ENCODE measurements at places on chromosomes 4 and X.

DNA sequence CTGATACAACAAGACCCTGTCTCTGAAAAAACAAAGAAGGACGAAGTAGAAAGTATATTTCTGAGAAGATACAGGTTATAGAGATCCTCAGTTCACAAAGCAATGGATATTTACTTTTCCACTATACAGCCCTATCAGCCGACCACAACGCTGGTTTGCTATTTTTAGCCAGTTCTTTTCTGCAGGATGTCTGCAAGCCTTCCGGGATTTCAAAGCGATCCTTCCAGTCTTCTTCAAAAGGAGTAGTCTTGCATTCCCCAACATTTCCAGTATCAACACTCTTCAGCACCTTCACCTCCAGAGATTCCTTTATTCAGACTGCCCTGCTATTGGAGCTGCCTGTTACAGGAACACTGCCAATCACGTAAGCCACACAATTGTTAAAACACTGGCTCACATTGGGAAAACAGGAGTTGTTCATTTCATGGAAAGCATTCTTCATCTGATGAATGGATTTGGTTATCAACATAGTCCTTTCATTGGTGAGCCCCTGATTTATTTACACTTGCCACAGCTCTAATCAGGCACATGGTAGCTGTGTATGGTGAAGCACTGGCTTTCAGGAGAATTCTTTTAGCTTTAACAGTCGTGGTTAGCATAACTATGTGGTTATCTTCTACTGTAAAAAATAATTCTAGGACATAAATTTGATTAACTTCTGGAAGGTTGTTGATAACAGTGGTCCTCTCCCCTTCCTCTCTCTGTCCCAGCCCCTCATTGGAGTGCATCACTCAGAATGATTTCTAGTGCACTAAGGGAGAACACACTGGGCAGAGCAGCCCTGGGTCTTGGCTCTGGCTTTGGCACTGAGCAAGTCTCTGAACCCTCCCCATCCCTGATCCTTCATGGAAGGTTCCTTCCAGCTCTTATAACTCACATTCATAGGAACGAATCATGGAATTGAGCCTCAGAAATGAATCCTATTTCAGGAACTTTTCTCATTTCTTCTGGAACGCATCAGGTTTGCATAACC lies 109.9 kb upstream of the SORBS2 start:
- no peak for DNase-seq

DNA sequence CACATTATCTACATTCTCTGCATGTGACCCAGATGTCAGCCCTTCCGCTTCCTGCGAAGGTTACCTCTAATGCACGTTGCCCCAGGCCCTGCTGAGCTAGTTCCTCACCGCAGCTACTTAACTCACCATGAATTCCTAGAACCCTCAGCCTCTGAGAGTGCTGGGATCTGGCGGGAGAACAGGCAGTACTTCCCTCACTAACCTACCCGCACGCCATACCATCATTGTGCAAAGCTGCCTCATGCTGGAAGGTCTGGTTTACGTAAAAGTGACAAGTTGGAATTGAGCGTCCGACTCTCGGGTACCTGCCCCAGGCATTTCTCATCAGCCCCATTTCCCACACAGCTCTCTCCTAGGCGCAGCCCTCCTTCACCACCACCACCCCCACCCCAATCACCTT lies 6.3 kb downstream of the SLC25A4 start:
- DNase-seq: no peak

- no peak for DNase-seq
Measured at GRCh38 chr4:14987054-14987453, 15.2 kb upstream of the CPEB2 start.

DNA sequence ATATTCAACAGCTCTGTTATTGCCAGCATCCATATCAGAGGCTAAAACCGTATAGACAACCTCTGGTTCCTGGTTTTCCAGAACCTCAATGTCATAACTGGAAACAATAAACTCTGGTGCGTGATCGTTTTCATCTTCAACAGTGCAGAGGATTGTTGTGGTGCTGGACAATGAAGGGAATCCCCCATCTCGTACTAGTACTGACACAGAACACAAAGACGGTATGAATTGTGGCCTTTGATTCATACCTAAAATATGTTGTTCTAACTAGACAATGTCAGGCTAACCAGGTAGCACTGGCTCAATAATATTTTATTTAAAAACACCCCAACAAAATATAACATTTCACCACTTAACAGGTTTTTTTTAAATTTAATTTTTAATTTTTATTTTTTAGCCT lies 186.9 kb downstream of the DCHS2 start:
- DNase-seq: no peak

DNA sequence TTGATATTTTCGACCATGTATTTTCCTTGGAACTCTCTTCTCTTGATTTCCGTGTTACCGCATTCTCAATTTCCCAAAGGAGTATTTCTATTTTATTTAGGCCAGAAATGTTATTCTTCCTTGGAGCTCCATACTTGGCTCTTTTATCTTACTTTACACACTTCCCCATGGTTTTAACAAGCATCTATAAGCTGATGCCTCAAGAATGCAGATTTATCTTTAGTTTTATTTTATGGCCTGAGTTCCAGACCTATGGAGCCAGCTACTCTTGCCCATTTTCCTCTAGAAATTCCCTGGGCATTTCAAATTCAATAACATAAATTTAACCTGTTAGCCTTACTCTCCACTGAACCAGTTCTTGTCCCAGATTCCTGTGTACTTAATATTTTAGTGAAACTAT lies 43.7 kb downstream of the SULT1E1 start:
- DNase-seq: no peak

GRCh38 chr4:158863296-158863695 lies 94.5 kb downstream of the FNIP2 start:
- no peak for DNase-seq

DNA sequence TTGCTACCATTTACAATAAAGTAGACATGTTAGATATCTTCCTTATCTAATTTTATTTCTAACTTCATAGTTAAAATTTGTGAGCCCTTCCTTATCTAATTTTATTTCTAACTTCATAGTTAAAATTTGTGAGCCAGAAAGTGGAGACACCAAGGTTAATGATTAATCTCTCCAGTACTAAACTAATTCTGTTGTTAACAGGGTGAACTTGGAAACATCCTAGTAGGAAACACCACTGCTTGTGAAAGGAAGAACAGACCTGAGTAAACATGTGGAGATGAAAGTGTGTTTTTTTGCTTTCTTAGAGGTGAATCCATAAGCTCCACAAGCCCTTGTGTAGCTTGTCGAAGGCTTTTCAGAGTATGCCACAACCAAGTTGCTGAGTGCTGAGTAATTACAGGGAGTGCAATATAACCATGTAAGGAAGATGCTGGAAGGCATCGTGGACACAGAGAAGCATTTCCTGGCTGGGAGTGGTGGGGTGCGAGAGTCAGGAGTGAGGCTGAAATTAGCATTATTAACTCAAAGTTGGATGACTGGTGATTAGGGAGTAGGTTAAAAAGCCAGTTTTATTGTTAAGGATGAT lies 118.6 kb upstream of the NEIL3 start:
- DNase-seq: no peak

DNA sequence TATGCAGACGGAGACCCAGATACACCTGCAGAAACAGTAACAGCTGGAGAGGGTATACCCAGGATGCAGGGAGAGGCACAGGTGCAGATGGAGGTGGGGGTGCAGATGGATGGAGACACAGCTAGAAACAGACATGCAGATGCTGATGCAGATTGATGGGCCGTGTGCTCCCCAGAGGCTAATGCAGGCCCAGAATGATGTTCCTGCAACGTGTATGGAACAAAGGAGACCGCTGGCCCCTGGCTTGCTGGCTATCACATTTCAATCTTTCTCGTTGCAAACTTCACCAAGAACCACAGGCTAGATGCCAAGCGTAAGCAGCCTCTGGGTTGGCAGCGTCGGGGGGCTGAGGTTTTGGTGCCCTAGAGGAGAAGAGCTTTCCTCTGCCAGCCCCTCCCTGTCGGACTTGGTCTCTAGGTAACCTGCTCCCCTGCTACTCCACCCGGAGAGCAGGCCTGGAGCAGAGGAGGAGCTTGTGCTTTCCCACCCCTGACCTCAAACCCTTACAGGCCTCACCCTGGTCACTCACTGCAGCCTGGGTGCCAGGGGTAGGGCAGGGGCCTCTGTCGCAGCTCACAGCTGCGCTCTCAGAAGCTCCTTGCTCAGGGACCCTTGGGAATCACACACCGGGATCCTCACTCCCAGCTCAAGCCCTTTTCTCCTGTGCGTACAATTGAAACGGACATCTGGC lies 69.0 kb upstream of the PSAPL1 start:
- DNase-seq: no peak

DNA sequence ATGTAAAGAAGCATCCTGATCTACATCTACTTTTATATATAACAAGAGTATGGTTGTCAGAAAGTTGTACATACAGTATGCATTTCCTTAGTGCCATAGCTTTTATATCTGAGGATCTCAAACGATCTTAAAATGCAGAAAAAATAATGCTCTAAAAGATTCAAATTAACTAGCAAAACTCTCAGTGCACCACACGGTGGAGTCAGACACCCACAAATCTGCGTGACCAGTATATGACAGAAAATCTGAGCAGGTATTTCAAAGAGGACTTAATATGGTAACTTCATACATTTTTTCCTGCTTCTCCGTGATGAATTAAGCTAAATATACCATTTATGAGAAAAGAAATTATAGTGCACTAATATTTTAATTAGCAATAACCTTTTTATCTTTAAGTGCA lies 803.0 kb downstream of the DMD start:
- no peak for DNase-seq

GRCh38 chrX:115399306-115399705 lies 109.8 kb downstream of the LUZP4 start:
- peak; percentile 6 for DNase-seq

DNA sequence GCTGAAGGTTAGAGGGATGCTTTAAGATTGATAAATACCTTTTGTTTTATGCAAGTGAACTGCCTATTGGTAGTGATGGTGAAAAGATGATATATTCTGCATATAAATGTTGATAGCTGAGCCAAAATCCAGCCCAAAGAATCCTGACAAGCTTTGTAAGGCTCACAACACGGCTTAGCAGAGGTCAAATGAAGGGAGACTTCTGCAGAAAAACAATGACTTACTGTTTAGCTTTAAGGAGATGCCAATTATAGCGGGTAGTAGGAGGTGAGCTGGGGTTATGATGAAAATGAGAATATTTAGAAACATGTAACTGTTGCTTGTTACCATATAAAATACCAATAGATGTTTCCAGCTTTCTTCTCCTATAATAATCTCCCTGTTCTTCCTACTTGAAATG lies 97.1 kb downstream of the AFF1 start:
- DNase-seq: no peak

GRCh38 chrX:10106806-10107205 lies 50.0 kb upstream of the CLCN4 start:
- DNase-seq: no peak

- no peak for DNase-seq
Measured at GRCh38 chrX:43238461-43238945, 417.6 kb upstream of the MAOA start.

DNA sequence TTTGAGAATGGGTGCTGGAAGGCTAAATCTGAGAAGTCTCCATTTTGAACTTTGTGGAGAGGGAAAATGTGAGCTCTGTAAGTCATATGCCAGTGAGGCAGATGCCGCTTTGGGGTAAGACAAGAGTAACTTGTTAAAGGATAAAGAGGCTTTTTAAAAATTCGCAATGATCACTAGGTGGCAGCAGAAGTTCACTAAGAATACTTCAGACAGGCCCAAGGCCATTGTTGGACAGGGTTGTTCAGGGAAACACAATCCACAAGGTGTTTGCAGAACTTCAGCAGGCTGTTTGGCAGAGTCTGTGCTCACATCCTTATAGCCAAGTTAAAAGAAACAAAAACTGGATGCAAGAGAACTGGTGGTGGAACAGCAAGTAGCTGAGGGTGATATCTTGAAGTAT lies 13.7 kb upstream of the PIGA start:
- peak; percentile 46 for DNase-seq

- no peak for DNase-seq
Measured at GRCh38 chr4:85318415-85318814, 156.5 kb upstream of the ARHGAP24 start.

GRCh38 chrX:16743604-16744325 lies 24.4 kb downstream of the SYAP1 start:
- DNase-seq: no peak

DNA sequence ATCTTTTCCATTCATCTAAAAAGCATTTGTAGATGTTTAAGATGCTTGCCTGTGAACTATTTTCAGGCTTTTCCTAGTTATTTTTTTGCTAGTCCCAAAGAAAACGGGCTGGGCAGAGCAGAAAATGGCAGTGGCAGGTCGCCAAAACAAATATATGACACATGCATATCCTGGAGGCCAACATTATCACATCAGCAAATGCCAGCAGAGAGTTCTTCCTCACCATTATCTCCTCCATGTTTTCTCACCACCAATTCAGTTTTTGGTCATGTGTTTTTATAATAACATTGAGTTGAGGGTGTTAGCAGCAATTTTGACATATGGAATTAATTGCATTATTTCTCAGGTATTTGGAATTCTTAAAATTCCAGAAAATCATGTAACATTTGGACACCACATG lies 97.9 kb upstream of the EOLA2 start:
- DNase-seq: no peak

- DNase-seq: no peak
Measured at GRCh38 chr4:23171976-23172375, 479.2 kb downstream of the GBA3 start.

GRCh38 chrX:39759526-39760224 lies 338.1 kb downstream of the BCOR start:
- no peak for DNase-seq

- DNase-seq: no peak
Measured at GRCh38 chrX:107768051-107768450, 7.5 kb downstream of the TSC22D3 start.

- no peak for DNase-seq
Measured at GRCh38 chr4:48227662-48228061, 42.0 kb downstream of the TEC start.

DNA sequence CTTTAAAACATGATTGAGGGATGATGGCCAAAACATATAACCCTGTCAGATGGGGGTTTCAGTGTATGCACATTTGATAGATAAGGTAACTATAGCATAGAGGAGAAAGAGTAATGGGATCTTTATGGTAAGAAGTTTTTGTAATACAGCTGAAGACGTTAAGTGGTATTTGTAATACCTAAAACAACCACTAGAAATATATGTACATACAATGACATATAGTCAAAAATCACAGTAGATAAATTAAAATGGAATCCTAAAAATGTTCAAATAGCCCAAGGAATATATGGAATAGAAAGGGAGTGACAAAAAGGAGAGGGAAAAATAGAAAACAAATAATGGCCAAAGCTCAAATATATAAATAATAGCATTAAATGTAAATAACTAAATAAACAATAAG lies 371.3 kb upstream of the FSTL5 start:
- no peak for DNase-seq
